ENCODE measurements at places on chromosomes 16 and 17.

GRCh38 chr17:66508896-66509844 lies 206.8 kb downstream of the PRKCA start:
- DNase-seq, result no peak

DNA sequence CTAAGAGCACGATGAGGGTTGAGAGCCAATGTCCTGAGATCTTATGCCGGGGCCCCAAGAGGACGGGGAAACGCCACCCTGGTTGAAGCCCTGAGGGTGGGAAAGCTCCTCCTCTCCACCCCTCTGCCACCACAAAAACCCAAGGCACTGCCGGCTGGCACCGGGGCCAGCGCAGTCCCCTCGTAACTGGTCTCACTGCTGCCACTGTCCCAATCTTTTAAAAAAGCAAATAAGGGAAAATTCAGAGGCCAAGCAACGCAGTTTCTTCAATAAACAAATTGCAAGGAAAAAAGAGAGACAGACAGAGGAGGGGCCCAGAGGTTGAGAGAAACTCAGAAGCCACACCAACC lies 6.7 kb downstream of the GRIN2C start:
- no peak for DNase-seq

DNA sequence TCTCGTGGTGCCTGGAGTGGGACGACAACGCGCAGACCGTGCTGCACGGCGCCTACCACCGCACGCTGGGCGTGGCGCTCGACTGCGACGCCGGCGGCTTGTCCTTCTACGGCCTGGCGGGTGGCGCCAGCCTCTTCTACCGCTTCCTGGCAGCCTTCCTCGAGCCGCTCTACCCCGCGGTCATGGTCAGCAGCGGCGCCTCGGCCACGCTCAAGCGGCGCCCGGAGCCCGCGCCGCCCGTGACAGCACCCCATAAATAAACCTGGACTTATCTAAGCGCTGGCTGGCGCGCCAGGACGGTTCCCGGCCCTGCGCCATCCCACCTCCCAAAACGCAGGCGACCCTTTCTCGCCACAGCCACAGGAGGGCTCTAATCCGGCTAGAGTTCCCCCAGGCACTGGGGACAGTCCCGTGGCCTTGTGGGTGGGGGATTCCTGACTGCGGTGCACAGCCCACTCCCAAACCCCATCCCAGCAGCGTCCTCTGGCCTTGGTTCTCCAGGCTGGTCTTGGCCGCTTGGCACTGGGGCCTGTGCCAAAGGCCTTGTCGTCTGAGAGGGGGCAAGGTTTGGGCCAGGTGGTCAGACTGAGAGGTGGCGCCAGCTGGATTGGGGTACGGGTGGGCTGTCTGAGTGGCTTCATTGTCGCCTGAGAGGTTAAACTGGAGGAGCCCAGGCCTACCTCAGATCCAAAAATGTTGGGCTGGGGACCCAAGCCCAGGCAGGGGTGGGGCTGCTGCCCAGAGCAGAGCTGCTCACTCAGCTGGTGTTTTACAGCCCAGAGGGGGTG lies 10.1 kb upstream of the SLC16A5 start:
- no peak for DNase-seq

DNA sequence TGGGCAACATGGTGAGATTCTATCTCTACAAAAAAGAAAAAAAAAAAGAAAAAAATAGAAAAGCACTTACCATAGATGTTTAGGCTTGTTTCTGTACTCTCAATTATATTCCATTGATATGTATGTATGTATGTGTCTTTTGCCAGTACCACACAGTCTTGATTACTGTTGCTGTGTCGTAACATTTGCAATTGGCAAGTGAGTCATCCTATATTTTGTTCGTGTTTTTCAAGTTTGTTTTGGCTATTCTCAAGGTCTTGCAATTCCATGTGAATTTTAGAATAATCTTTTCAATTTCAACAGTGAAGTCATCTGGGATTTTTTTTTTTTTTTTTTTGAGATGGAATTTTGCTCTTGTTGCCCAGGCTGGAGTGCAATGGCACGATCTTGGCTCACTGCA lies 19.3 kb downstream of the SPECC1 start:
- DNase-seq, result no peak

DNA sequence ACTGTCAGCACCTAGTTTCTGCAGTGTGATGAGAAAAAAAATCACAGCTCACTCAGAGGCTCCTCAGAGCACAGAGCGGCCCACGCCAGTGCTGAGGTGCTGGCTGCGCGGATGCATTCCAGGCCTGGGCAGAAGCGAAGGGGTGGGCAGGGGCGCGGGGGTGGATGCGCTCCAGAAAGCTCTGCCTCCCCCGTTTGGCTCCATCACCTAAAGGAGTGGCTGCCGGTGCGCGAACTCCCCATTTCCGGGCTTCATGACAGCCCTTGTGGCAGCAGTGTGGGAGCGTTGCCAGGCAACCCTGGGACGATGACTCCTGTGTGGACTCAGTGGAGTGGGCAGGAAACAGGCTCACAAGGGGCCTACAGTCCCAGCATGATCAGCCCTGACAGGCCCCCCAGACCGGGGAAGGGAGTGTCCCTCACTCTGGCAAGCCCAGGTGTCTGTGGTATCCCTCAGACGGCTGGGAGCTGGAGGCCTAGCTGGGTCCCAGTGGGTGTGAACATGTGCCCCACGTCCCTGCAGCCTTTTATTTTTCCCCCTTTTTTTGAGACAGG lies 32.8 kb upstream of the NUDT16L1 start:
- no peak for DNase-seq

DNA sequence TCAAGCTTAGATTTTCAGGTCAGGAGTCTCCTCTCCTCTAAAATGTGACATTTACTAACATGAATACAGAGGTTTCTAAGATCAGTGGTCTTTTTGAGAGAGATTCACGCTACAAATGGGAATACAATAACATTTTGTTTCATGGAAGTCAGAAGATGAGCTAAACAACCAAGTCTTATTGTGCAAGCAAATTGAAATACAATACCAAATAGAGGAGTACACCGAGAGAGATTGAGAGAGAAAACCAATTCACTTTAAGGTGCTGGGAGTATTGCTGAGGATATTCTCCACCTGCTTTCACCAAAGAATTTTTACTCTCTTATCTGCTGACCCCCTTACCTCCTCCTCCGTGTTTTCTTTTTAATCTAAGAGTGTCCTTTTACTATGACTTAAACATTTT lies 11.5 kb downstream of the VEZF1 start:
- no peak for DNase-seq

DNA sequence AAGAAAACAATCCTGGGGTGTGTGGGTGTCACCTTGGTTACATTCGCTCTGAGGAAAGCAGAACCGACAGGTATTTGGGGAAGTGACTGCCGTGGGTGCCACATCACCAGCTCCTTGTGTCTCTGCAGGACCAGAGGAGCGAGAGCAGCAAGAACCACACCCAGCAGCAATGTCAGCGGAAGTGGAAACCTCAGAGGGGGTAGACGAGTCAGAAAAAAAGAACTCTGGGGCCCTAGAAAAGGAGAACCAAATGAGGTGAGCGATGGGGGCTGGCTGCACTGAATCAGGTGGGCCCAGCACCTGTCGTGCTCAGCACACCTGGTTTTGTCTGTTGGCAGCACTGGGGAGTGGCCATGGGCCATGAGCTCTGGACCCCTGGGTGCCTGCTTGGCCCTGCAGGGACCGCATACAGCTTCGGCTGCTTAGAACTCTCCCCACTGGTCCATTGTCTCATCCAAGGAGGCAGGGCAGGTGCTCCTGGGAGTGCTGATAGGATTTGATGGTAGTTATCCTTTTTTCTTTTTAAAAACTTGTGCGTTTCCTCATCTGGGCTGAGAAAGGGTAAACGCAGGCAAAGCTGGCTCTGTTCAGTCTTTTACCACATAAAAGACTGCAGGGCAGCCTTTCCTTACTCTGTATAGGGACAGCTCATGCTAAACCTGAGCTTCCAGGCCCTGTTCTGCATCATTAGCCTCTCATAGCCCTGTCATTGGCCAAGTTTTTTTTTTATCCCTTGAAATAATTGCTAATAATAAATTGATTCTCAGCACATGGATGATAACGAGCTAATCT lies 29.4 kb downstream of the HMOX2 start:
- no peak for DNase-seq

DNA sequence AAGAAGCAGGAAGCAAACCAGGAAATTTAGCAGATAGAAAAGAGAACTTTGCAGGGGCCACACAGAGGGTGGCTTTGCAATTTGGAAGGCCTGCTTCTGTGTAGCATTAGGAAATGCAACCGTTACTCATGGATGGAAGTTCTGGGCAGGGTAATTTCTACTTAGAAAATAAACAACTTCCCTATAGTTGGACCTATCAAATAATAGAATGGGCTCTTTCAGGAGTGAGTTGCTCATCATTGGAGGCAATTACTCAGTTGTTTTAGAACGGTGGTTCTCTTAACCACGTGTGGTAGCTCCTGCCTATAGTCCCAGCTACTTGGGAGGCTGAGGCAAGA lies 25.8 kb upstream of the HS3ST2 start:
- no peak for DNase-seq

GRCh38 chr17:39818358-39819000 lies 45.6 kb downstream of the IKZF3 start:
- DNase-seq, result no peak

- no peak for DNase-seq
Measured at GRCh38 chr16:80103463-80103862, 437.3 kb upstream of the DYNLRB2 start.

Measured in ecto neural progenitor cell (in vitro differentiated cells).